ENCODE measurements at places on chromosomes 1 and 21.
A peak's percentile ranks its signal among the peaks of the same experiment; 100 is the strongest.

GRCh38 chr1:175208773-175209492 lies 16.4 kb upstream of the KIAA0040 start:
- DNase-seq = no peak

- no peak for DNase-seq
These were observed 39.1 kb downstream of the IFI44 start for GRCh38 chr1:78688697-78689096.

GRCh38 chr1:181324797-181325616 lies 158.3 kb upstream of the CACNA1E start:
- DNase-seq = peak; percentile 47

DNA sequence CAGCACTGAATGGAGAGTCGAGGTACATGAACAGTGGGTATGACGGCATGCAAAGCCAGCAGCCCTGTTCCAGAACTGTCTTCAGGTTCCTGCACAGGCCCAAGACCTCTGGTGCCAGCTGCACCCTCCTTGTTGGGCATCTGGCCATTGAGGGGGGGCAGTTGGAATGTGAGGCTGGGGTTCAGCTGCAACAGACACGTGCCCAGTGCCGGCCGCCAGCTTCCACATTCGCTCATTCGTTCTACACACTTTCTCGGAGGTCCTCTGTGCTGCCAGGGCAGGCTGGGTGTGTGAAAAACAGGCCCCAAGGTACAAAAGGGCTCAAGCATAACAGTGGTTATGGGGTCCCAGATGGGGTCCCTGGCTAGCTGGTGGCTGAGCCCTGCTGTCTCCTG lies 37.9 kb upstream of the SLC19A1 start:
- DNase-seq = no peak

DNA sequence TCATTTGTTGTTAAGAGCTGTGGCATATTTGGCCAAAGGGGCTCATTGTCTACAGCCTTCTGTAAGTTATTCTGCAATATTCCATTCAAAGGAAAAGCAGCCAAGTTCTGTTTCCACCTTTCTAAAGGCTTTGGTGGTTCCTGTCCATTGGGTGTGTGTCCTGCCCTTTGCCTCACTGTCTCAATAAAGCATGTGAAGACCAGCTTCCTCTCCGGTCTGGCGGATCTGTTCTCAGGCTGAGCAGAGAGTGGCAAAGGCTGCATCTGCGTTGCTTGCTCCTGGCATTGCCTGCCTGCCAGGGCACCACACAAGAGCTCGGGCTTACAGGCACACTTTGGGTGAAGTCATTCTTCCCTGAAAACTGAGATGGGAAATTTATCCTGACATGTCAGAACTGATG lies 34.9 kb downstream of the ST6GALNAC3 start:
- DNase-seq = no peak

DNA sequence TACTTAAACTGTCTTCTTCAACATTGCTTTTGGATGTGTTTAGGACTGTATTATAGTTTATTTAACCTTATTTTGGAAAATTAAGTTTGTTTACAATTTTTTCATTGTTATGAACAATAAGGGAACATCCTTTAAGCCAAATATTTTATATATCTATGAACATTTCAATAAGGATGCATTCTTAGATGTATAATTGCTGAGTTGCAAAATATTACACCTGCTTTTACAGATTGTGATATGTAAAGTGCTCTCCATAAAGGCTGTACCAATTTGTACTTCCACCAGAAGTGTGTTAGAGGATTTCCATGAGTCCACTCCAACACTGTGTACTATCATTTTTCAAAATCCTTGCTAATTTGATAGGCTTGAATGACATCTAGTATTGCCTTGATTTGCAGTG lies 7.7 kb downstream of the IL23R start:
- no peak for DNase-seq

DNA sequence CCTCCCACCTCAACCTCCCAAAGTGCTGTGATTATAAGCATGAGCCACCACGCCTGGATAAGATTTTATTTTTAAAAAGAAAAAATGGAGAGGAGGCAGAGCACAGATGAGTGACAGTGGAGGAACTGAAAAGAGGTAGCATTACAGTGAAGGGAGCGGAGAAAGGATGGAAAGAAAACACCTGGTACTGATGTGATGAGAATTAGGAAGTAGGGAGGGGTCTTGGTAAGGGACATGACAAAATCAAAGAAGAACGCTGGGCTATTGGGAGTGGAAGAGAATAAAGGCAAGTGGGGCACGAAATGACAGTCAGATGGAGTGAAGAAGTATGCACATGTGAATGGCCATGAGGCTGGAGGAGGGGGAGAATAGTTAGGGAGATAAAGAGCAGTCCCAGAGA lies 2.3 kb downstream of the FCRLA start:
- no peak for DNase-seq

- DNase-seq = no peak
These were observed 58.5 kb downstream of the PALMD start for GRCh38 chr1:99704356-99704816.

- DNase-seq = no peak
These were observed 700 bp upstream of the CCDC28B start for GRCh38 chr1:32199717-32200072.

GRCh38 chr1:206635080-206635977 lies at the start of gene DYRK3:
DYRK3 (plus strand) TSS chr1:206635536; CDS start chr1:206635704, 168 bp downstream.
- DNase-seq = peak; percentile 90

DNA sequence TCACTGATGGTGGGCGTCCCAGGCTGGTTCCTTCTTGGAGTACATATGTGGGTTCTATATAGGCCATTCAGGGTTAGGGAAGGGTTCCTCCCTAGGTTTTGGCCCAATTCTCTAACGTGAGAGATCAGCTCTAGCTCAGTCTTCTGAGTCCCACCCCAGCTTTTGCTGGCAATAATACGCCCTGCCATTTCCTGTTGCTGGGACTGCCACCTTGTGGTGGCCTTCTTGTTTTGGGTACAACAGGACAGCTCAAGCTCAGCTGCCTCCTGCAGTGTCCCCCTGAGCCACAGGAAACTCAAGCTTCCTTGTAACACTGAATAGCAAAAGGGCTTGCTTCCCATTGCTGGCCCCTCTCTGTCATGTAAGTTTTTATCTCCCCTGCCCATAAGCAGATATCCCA lies 77.8 kb downstream of the BACH1 start:
- DNase-seq = peak; percentile 35

DNA sequence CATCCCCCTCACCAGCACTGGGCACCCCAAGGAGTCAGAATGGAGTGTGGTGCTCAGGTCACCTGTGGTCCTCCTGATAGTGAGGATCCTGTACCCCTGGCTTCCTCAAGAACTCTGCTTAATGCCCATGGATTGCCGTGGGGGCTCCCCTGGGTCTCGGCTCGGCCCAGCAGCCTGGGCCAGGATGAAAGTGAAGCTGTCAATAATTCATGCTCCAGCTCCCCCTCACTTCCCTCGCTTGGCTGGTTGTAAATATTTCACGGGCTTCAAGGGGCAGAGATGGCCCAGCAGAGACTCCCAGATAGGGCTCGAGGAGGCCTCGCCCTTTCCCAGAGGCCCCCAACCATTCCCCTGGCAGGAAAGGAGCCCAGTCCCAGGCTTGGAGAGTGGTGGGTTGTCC lies 42.6 kb upstream of the KCNA10 start:
- no peak for DNase-seq

DNA sequence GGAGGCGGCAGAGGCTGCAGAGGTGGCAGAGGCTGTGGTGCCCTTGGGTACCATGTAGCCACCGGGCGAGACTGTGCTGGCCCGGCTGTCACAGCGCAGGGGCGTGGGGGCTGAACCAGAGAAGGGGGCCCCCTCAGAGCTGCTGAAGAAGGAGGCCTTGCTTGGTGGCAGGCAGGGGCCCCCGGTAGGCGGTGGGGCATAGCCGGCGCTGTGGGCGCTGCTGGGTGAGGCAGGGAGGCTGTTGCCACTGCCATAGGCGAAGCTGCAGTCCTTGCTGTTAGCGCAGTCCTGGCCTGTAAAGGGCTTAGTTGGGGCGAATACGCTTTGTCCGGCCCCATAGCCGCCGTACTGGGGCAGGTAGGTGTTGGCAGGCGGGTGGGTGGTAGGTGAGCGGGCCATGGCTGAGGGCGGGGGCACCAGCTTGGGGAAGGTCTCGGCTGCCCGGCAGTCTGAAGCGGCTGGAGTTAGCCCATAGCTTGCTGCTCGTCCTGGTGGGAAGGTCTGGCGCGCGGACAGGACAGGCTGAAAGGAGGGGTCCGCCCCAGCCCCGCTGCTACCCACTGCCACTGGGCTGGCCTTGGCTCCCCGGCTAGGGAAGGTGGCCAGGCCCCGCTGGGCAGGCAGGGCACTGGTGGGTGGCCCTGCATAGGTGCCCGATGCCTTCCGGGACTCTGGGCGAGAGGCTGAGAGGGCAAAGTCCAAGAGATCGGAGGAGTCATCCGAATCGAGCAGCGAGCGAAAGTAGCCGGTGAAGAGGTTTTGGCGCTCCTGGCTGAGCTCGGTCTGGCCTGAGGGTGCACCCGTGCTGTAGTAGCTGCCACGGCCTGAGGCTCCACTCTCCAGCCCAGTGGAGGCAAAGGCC lies 54.9 kb downstream of the AHDC1 start:
- DNase-seq = no peak

DNA sequence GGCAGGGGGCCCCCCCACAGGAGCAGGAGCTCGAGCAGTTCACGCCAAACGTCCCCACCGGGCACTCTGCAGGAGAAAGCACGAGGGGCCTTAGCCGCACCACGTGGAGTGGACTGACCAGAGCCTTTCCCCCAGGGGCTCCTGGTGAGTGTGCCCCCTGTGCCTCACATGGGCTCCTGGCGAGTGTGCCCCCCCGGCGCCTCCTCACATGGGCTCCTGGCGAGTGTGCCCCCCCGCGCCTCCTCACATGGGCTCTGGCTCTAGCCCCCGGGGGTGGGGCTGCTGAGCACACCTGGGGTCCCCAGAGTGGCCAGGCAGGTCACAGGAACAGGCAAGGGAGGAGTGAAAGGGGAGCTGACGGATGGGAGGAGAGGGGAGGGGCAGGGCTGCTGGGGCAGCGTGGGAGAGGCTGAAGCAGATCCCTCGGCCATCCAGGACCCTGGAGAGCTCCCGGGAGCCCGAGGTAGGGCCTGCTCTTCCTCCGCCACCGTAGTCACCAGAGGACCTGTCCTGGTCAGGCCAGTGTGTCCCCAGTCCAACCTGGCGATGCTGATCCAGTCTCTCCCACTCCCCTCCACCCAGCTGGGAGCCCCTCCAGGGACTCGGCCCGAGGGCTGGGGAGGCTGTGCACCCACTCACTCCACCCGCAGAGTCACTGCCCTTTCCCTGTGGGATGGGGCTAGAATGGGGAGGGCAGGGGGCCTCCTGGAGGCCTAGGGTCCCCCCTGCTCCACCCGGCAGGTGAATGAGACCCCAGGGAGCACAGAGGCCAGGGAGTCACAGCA lies 47.6 kb downstream of the ARHGEF16 start:
- no peak for DNase-seq

GRCh38 chr1:42966688-42967612 lies 8.3 kb upstream of the SLC2A1 start:
- no peak for DNase-seq

DNA sequence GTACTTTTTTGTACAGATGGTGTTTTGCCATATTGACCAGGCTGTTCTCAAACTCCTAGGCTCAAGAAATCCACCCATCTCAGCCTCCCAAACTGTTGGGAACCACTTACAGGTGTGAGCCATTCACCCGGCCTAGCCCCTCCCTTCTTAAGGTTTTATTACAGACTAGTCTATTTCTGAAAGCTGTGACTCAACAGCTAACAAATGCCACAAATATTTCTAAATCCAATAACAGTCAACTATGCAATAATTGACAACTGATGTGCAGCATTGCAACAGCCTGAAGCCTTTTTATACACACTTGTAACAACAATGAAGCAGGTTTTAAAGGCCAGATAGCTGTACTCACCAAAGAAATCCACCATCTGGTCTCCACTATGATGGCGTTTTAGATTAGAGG lies 51.4 kb downstream of the GRIK1 start:
- DNase-seq = no peak

DNA sequence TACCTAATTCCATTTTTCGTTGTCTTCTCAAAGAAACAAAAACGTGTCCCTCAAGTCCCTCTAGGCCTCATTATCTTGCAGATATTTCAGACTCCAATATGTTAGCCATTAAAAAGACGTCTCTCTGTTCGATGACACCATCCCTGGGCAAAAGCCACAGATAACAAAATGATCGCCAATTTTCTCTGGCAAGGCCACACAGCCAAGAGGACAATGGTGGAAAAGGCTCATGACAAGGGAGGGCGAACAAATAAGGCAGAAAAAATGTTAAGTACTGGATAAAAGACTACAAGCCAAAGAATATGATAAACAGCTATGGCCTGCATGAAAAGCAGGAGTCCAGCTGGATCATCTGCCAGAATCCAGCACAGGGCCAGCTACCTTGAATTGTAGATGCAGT lies 82.9 kb downstream of the TBX15 start:
- no peak for DNase-seq

DNA sequence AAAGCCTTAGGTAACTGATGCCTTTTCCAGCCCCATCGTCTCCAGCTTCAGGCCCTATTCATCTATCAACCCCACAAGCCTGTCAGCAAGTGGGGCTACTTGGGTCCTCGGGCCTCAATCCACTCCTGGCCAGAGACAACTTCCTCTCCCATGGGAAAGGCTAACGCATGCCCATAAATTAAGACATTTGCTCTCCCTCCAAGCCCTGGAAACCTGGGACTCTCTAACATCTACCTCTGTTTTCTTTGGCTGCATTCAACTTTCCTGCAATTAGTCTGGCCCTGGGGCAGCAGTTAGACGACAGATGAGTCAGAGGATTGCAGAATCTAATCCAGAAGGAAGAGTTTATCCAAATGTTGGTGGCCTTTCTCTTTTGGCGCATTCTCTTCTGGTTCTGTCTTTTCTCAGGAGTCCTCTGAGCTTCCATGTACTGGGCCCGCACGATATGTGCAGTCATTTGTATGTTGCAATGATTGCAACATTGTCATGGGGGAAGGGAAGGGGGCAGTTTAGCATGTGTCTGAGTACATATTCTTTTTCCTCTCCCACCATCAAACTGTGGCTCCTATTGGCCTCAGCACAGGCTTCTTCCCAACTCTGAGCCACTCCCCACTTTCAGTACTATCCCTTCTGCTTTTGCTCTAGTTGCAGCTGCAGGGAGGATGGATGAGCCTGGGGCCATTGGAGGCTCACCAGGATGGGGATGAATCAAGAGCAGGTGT lies 54.4 kb downstream of the NAV1 start:
- no peak for DNase-seq

GRCh38 chr1:47557066-47557465 lies 119.2 kb downstream of the FOXD2 start:
- no peak for DNase-seq

- DNase-seq = no peak
These were observed 6.4 kb downstream of the GFI1 start for GRCh38 chr1:92480200-92480812.

GRCh38 chr1:230143534-230143933 lies 76.5 kb downstream of the GALNT2 start:
- no peak for DNase-seq

- no peak for DNase-seq
These were observed 9.1 kb upstream of the IFI16 start for GRCh38 chr1:159000625-159001024.

DNA sequence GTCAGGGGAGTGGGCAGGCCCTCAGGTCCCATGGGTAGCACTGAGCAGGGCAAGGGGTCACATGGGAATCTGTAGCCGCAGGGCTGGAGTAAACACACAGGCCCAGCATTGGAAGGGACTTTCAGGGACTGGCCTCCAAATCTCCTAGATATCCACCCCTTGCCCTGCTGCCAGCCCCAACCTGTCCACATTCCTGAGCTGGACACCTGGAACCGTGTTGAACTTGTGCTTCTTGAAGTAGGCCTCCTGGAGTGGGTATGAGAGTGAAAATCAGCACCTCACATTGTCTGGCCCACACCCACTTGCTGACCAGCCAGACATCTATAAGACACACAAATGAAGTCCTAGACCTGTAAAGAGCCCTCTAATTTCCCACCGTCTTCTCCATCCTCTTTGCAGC lies 7.7 kb downstream of the POMGNT1 start:
- no peak for DNase-seq

GRCh38 chr1:6554907-6555778 lies at the start of gene TAS1R1:
TAS1R1 (plus strand) TSS chr1:6555307; CDS start chr1:6555374, 67 bp downstream.
- no peak for DNase-seq
